ENCODE measurements at places on chromosomes 11 and 22. TPM values are rescaled to one million over a fixed set of nuclear protein-coding genes. Genes with fewer than 3 reads are reported as not detected.

OR52H1 gene
- 3.3 TPM for total RNA-seq

VPREB1 gene
- total RNA-seq: not detected

OR5P2 gene
- not detected for total RNA-seq

MMP8 gene
- total RNA-seq: 120 TPM

DNA sequence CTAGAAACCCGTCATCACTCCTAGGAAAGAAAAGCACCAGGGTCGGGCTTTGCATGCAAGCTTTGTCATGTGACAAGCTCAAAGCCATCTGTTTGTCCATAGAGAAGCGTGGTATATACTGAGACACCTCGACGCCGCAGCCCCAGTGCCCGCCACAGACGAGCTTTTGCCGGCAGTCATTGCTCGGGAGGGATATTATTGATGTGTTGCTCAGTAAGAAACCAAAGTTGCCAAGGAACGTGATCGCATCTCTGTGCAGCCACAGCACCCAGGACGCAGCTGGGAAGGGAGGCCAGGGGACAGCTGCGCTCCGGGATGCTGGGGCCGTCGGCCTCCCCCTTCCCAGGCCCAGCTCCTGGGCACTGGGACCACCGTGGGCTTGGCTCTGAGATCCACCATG is 89.5 kb upstream of the KCNQ1OT1 start:
- DNase-seq: peak; percentile 48
